ENCODE measurements at places on chromosomes 4 and X.

DNA sequence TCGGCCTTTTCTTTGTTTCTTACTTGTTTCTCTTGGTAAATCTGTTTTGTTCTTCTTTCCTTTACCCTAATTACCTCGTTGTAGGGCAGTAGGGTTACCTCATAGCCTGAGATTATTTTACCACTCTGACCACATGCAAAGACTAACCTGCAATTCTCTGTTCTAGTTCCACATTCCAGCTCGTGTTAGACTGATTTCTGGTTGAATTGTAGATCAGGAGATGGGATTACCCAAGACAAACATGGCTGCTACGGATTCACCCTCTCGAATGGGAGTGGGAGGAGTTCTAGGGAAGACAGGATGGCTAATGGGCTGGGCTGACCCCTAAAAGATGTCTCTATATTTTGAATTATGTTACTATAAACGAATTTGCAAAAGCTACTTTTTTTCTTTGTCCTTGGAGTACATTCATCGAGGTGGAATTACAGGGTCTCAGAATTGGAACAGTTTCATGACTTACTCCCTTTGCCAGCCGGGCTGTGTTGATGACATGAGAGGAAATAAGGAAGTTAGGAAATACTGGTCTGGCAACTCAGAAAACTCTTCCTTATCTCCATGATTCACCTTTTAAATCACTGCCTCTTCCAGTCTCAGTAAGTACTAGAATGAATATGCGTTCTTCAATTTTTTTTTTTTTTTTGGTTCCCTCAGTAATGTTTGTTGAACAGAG is 36.7 kb upstream of the FBXW7 start:
- no peaks in the 10 kb centered on the region for H3K4me1 ChIP-seq
- no peak overlapping the region for H3K4me3 ChIP-seq
- no peaks in the 10 kb centered on the region for H3K27me3 ChIP-seq
- no peak for DNase-seq
- H3K36me3 ChIP-seq, result no peaks in the 10 kb centered on the region

DNA sequence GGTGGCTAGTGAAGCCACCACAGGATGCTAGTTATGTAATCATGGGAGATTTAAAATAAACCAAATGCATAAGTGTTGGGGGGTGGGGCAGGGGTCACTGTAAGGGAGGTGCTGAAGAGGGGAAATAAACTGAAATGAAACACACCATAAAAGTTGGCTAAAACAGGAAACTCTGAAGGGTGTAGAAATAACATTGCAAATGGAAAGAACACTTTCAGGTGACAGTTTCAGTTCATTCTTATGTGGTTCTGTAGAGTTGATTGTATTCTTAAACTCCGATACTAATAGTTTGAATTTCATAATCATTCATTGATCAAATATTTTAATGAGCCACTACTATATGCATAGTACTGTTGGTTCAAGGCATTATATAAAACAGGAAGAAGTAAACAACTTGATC is 80.1 kb downstream of the HDAC8 start:
- no peak overlapping the region for H3K4me3 ChIP-seq
- H3K4me1 ChIP-seq, result no peaks in the 10 kb centered on the region
- no peaks in the 10 kb centered on the region for H3K27me3 ChIP-seq
- DNase-seq, result no peak
- no peaks in the 10 kb centered on the region for H3K36me3 ChIP-seq

DNA sequence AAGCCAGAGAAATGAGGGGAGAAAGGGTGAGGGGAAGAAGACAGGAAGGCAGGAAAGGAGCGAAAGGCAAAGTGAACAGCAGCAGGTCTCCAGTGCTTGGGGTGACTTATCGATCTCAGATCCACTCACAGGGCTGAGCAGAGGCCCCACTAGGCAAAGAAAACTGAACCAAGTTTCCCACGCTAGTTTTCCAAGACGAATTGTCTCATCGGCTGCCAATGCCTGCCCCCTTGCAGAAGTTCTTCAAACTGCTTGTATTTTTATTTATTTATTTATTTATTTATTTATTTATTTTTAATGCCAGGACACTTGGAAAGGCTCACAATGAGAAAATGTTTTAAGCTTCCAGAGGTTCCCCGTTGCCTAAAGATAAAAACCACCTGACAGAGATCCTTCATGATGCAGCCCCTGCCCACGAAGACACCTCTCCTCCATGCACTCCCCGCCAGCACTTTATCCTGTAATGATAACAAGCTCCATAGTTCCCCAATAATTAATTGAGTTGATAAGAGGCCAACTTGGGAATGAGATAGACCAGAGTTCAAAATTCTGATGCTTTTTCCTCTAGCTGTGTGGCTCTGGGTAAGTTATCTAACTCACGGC is 43.2 kb downstream of the QDPR start:
- no peaks in the 10 kb centered on the region for H3K4me1 ChIP-seq
- H3K27ac ChIP-seq, result no peak overlapping the region
- DNase-seq, result peak; percentile 13

GRCh38 chr4:152885185-152885584 is 50.9 kb upstream of the FHDC1 start:
- H3K4me3 ChIP-seq, result no peak overlapping the region
- H3K36me3 ChIP-seq, result no peaks in the 10 kb centered on the region
- H3K27me3 ChIP-seq, result no peaks in the 10 kb centered on the region
- DNase-seq, result no peak
- H3K27ac ChIP-seq, result no peak overlapping the region

DNA sequence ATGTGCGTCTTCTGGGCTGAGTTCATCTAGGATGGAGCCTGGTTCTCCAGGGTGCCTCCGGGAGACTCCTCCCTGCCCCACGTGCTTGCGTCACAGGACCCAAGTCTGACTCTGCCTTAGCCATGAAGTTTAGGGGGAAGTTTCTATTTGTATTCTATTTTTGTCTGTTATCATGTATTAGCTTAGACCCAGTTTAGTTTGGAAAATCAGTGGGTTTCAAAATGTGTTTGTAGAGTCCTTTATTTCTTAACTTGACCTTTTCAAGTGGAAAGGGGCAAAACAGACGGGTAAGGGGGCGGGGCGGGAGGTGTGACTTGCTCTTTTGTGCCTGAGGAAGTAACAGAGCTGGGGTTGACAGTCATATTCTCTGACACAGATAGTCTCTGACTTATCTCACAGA is 86.0 kb downstream of the HTT start:
- H3K27me3 ChIP-seq, result no peaks in the 10 kb centered on the region
- H3K27ac ChIP-seq, result no peak overlapping the region
- no peak for DNase-seq

DNA sequence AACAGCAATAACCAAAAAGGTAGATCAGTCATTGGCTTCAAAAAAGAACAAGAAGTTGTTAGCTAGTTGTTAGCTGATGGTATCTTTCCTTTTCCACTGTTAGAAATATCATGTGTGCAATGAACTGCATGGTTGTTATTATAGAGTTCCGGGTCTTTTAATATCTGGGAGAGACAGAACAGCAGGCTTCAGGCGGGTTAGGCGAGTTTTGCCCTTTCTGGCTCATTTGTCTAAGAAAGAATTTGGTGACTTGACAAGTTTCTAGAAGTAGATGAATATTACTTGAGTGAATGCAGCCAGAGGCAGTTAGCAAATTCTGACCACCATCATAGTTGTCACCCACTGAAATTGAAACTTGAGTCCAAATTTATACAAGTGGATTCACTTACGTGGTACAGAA is 88.9 kb upstream of the MID1 start:
- H3K27me3 ChIP-seq, result no peaks in the 10 kb centered on the region
- H3K4me1 ChIP-seq, result no peaks in the 10 kb centered on the region
- no peak overlapping the region for H3K27ac ChIP-seq

GRCh38 chr4:133839326-133839725 is 362.3 kb downstream of the PABPC4L start:
- no peaks in the 10 kb centered on the region for H3K27me3 ChIP-seq
- H3K27ac ChIP-seq, result no peak overlapping the region
- no peaks in the 10 kb centered on the region for H3K36me3 ChIP-seq
- H3K4me3 ChIP-seq, result no peak overlapping the region

- no peak overlapping the region for H3K27ac ChIP-seq
- DNase-seq, result no peak
- H3K4me3 ChIP-seq, result no peak overlapping the region
These were observed 107.9 kb downstream of the PALLD start for GRCh38 chr4:168604496-168605373.

- H3K4me3 ChIP-seq, result peak within 1 kb of the TSS; percentile 85
- no peaks in the 10 kb centered on the region for H3K27me3 ChIP-seq
- H3K27ac ChIP-seq, result peak within 1 kb of the TSS; percentile 99
These were observed at the start of gene P2RY8 for GRCh38 chrX:1537031-1537715. Gene P2RY8, minus strand, starts transcription at chrX:1537185. Its CDS starts 70,627 bp downstream, at chrX:1466558.

DNA sequence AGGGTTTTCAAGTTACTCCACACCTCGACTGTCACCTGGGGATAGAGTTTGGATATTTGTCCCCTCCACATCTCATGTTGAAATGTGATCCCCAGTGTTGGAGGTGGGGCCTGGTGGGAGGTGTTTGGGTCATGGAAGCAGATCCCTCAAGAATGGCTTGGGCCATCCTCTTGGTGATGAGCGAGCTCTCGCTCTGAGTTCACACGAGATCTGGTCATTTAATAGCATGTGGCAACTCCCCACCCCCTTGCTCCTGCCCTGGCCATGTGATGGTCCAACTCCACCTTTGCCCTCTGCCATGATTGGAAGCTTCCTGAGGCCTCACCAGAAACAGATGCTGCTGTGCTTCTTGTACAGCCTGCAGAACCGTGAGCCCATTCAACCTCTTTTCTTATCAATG is 8.3 kb downstream of the CTAG1A start:
- no peak overlapping the region for H3K4me3 ChIP-seq
- no peaks in the 10 kb centered on the region for H3K36me3 ChIP-seq
- H3K27ac ChIP-seq, result no peak overlapping the region
- no peak for DNase-seq
- H3K4me1 ChIP-seq, result no peaks in the 10 kb centered on the region
- H3K27me3 ChIP-seq, result no peaks in the 10 kb centered on the region

GRCh38 chrX:149881081-149881711 is at the start of gene MAGEA8:
Gene MAGEA8, plus strand, starts transcription at chrX:149881183. Its CDS starts 3,090 bp downstream, at chrX:149884273.
- H3K27me3 ChIP-seq, result no peaks in the 10 kb centered on the region
- H3K36me3 ChIP-seq, result no peaks in the 10 kb centered on the region
- no peaks in the 10 kb centered on the region for H3K4me1 ChIP-seq

- H3K4me1 ChIP-seq, result no peaks in the 10 kb centered on the region
- H3K27ac ChIP-seq, result no peak overlapping the region
- peaks cover 3% of the 10 kb centered on the region for H3K36me3 ChIP-seq
These were observed 2.9 kb upstream of the RAB41 start for GRCh38 chrX:70279081-70279480.

GRCh38 chr4:53105313-53105712 is 243.2 kb downstream of the RASL11B start:
- no peak overlapping the region for H3K4me3 ChIP-seq
- H3K27me3 ChIP-seq, result no peaks in the 10 kb centered on the region
- DNase-seq, result no peak
- H3K27ac ChIP-seq, result no peak overlapping the region
- no peaks in the 10 kb centered on the region for H3K4me1 ChIP-seq
- H3K36me3 ChIP-seq, result no peaks in the 10 kb centered on the region

DNA sequence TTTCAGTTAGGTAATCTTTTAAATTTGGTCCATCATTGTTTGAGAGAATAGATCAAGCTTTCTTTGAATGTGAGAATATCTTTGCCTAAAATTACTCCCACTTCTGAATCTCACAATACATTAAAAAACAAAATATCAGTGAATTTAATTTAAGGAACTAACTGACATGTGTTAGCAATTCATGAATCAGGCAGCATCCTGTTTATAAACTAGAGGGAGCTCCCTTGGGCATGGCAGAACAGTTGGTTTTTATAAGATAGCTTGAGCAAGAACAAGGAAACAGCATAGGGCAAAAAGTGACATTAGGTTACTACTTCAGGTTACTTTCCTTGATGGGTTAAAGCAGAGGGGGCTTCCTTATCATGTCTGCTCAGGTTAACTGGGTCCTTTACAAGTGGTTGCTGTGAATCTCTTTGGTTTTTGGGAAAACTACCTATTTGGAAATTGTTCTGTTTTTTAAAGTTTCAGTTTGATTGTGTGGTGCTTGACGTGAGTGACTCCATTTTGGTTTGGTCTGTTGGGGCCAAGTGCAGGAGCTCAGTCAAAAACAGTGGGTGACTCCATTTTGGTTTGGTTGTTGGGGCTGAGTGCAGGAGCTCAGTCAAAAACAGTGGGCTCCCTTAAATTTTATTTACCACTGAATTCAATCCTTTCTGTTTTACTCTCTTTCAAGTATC is 68.0 kb downstream of the PPEF2 start:
- no peak for DNase-seq
- H3K36me3 ChIP-seq, result no peaks in the 10 kb centered on the region
- H3K4me1 ChIP-seq, result no peaks in the 10 kb centered on the region
- no peaks in the 10 kb centered on the region for H3K27me3 ChIP-seq

- H3K27me3 ChIP-seq, result no peaks in the 10 kb centered on the region
- H3K27ac ChIP-seq, result peak overlapping the region; percentile 62
- DNase-seq, result peak; percentile 71
- H3K4me1 ChIP-seq, result no peaks in the 10 kb centered on the region
- H3K36me3 ChIP-seq, result no peaks in the 10 kb centered on the region
These were observed 555.6 kb downstream of the PPARGC1A start for GRCh38 chr4:23333946-23334878.

DNA sequence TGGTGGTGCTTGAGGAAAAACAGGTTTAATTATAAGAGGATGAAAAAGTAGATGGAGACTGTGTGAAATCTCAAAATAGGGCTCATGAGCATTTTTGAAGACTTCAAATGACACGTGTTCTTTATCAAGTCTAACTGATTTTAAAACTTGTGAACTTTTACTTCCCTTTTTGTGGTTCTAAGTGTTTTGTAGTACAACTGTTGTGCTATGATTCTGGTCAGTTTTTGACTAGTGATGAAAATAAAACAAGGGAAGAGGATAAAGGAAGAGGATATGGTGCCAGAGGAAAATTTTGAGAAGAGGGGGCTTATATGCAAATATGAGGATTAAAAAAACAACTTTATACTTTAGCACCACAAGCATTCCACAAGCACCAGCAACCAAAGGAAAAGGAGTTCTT is 644.0 kb downstream of the RPA4 start:
- no peak overlapping the region for H3K4me3 ChIP-seq
- H3K4me1 ChIP-seq, result no peaks in the 10 kb centered on the region
- no peaks in the 10 kb centered on the region for H3K36me3 ChIP-seq
- H3K27me3 ChIP-seq, result no peaks in the 10 kb centered on the region

DNA sequence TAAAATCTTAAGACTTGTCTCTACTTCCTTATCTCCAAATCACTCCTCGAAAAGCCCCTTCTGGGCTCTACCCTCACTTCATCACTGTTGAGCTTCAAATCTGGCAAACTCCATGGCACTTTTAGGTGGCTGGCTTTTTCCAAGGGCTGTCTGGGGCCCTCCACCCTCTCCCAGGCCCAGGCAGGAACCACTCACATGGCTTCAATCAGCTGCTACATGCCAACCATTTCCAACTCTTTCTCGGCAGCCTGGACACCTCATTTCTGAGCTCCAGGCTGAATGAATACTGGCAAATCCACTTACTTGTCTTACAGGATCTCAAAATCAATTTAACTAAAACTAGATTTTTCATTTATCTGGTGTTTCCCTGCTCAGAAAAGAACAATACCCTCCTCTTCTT is 22.0 kb downstream of the USP46 start:
- no peak overlapping the region for H3K4me3 ChIP-seq
- H3K27ac ChIP-seq, result no peak overlapping the region
- no peaks in the 10 kb centered on the region for H3K4me1 ChIP-seq
- no peak for DNase-seq

GRCh38 chr4:2829933-2830451 is 13.7 kb upstream of the ADD1 start:
- no peak overlapping the region for H3K27ac ChIP-seq
- H3K27me3 ChIP-seq, result no peaks in the 10 kb centered on the region
- H3K36me3 ChIP-seq, result peaks cover 62% of the 10 kb centered on the region
- DNase-seq, result no peak
- H3K4me3 ChIP-seq, result no peak overlapping the region

All from thymus (tissue), 14 donors.